ENCODE measurements at places on chromosomes 12 and 14.

DNA sequence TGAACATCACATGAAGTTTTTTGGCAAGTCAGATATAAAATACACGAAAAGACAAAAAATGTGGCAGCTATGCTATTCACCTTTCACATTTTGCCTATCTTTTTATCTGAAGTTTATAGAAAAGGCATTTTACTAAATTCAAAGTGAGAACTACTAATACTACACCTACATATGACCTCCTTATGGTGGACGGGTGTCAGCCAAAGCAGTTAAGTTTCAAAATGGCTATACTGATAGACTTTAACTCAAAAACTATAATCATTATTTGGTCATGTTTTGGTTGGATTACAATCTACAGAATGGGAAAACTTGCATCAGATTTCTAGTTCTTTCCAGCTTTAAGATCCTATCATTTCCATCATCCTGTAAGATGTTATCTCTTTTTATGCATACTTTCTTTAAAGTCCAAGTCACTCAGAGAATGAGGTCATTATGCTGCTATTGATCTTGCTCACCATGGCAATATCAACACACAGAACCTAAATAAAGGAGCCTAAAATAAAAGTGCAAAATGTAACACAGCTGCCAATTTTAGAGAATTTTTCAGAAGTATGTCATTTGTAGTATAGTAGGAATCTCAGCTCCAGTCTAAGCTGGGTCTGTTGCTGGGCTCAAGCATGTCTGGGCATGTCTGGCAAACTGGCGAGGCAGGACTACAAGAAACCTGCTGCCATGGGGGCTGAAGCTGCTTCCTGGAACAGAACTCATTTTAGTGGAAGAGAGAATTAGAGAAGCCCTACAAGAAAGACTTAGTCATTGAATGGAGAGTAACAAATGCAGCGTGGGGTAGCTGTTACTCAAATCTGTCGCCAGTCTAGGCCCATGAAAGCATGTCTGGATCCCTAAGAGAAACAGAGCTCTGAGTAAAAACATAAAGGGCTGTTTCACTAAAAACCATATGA lies 7.6 kb upstream of the AEBP2 start:
- DNase-seq, result no peak

GRCh38 chr14:89280600-89280999 lies 136.4 kb downstream of the FOXN3 start:
- peak; percentile 38 for DNase-seq

- DNase-seq, result no peak
These were observed 29.8 kb upstream of the DACT1 start for GRCh38 chr14:58607952-58608317.

DNA sequence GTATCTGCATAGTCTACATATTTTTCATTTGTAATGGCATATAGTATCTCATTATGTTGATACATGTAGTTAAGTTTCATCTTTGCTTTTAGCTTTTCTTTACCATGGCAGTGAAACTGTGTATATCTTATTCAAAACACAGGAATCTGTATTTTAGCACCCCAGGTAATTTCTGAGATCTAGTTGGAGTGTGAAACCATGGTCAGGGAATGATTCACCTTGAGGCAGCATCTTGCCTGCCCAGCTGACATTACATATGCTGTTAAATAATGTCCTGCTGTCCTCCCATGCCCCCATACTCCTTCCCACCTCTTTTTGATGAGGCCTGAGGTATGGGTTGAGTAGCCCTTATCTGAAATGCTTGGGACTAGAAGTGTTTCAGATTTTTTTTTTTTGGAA lies 125.4 kb upstream of the ATF1 start:
- no peak for DNase-seq

- DNase-seq, result peak; percentile 81
These were observed 72.4 kb upstream of the USP44 start for GRCh38 chr12:95623554-95624170.

GRCh38 chr12:92624236-92624635 lies 78.6 kb upstream of the PLEKHG7 start:
- DNase-seq, result no peak

- no peak for DNase-seq
These were observed 193.5 kb upstream of the CNOT2 start for GRCh38 chr12:70049596-70050360.

DNA sequence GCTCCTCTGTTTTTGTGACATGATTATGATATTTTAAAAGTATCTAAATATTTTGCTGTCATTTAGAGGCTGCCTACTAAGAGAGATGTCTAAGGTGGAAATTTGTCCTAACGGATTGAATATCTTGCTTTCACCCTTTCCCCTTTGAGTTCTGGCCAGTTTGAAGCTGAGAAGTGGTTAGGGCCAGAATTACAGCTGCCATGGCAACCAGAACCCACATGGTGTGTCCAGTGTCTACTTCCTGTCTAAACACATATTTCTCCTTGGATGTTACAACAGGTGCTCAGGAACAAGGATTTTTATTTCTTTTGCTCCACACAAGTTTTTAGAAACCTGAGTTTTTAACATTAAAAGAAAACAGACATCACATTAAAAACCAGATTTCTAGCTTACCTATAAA lies 335.1 kb upstream of the OR4E1 start:
- no peak for DNase-seq

DNA sequence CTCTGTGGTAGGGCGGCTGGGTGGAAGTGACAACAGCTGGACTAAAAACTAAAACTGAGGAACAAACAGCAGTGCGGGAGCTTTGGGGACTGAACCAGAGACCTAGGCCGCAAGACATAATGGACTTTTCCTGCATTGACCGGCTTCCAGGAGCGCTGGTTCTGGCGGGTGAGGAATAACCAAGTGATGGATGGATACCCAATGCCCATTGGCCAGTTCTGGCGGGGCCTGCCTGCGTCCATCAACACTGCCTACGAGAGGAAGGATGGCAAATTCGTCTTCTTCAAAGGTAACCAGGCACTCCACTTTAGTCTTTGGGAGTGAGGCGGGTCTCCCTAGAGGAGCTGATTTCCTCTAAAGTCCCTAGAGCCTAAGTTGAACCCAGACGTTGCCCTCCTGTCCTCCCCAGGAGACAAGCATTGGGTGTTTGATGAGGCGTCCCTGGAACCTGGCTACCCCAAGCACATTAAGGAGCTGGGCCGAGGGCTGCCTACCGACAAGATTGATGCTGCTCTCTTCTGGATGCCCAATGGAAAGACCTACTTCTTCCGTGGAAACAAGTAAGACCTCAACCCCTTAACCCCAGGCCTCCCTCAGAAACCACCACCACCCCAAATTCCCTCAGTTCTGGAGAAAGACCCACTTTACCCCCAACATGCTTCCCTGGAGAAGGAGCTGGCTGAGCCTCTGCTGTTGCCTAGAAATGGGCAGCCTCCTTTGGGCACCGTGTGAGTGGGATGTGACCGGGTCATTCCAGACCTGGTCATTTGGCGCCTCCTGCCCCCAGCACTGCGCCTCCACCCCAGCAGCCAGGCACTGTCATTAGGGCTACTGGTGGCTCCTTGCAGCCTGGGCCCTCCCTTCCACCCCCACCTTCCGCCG lies 8.1 kb downstream of the MMP14 start:
- no peak for DNase-seq

DNA sequence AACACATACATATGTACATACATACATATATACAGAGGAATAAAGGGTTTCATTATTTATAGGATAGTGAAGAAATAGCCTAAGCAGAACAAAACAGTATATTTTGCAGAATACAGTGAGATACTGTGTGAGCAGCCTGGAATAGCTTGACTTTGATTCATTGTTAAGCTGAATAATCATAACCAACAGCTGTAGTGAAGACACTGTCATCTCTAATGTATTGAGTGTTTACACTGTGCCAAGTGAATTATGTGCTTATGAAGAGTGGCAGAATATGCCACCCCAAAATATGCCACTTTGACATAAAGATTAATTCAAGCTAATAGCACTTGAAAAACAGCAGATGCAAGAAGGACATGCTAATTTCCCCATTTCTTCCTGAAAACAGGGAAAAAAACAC lies 48.2 kb upstream of the LRFN5 start:
- DNase-seq, result no peak

GRCh38 chr14:69860221-69860620 lies 19.0 kb upstream of the SMOC1 start:
- DNase-seq, result no peak

DNA sequence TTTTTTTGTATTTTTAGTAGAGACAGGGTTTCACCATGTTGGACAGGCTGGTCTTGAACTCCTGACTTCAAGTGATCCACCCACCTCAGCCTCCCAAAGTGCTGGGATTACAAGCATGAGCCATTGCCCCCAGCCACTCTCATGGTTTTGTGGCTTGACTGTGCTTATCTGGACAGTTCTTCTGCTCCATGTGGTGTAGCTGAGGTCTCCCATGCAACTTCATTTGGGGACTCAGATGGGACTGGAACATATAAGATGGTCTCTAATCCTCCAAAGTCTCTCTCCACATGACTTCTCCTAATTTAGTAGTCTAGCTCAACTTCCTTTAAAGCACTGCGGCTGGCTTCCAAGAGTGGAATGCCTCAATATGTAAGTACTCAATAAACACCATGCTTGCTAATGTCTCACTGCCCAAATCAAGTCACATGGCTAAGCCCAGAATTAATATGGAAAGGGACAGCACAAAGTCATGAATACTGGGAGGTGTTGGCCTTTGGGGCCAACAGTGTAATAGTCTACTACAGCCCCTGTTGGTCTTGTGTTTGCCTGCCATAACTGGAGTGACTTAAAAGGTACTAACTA lies 7.4 kb downstream of the INHBC start:
- no peak for DNase-seq

- DNase-seq, result no peak
These were observed 4.3 kb downstream of the TTC6 start for GRCh38 chr14:37599507-37600368.

GRCh38 chr12:88308825-88309224 lies 166.7 kb downstream of the TMTC3 start:
- no peak for DNase-seq

GRCh38 chr12:87782838-87783237 lies 246.4 kb downstream of the C12orf50 start:
- DNase-seq, result no peak

- no peak for DNase-seq
These were observed 352.0 kb downstream of the FLRT2 start for GRCh38 chr14:85881935-85882334.

DNA sequence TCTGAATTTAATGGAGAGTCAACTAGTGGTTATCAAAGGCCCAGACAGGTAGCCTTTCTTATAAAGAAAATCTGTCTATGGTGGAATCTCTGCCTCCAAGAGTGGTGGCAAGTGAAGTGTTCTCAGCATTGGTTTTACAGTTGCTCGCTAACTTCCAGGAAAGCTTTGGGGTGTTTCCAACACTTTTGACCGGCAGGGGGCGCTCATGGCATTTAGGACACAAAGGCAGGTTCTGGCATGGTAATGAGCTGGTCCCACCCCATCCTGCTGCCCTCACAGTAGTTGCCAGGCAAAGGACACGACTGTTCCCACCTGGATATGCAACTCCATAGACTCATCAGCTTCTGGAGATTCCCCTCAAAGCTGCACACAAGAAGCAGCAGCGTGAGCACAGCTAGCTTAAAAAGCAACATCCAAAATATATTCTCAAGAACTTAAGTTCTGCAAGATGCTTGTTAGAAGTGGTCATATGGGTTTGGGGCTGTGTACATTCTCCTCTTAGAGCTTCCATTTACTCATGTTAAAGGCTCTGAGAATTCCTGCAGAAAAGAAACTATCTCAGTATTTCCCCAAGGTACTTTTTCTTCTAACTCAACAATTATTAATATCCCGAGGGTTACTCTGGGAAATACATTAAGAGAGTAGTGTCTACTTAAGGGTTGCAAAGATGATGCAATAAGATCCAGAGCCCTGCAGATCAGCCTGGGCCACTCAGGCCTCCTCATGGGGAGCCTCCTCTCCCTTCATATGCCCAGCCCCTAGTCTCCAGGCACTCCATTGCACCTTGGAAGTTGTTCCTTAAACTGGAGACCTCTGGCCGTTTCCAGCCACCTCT lies 14.8 kb downstream of the PROX2 start:
- peak; percentile 83 for DNase-seq

- DNase-seq, result no peak
These were observed 10.8 kb downstream of the SUOX start for GRCh38 chr12:56007564-56008559.

Measured in coronary artery (tissue), 2 donors.